Spinal cord (tissue), 10 donors: ENCODE measurements at places on chromosomes 7 and 10. TPM values are rescaled to one million over a fixed set of nuclear protein-coding genes. Genes with fewer than 3 reads are reported as not detected.

Gene PANK1
- 36.1 TPM for total RNA-seq

Gene NFE2L3
- total RNA-seq: 4.0 TPM

Gene ZNF853
- 12.9 TPM for total RNA-seq

- no peak for DNase-seq
Observed at GRCh38 chr10:116141855-116142254, 131.2 kb downstream of the GFRA1 start.

GRCh38 chr7:151863386-151864079 is 13.4 kb downstream of the PRKAG2 start:
- no peak for DNase-seq

GRCh38 chr7:43771573-43771972 is 13.1 kb downstream of the BLVRA start:
- DNase-seq: no peak

DNA sequence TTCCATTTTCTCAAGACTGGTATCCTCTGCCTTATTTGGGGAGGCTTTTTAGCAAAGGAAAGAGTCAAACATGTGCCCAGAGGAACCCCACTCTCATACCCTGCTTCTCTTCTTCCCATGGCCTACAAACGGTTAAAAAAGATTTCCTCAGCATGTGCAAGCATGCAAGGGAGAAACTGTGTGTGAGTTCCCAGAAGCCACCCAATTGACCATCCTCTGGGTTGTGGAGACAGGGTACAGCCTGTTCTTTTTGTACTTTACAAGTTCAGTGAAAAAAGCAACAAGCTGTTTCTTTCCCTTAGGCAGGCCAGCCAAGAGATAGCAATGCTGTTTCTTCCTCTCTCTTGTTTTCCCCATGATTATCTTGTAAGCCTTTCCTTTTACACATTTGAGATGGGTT is 68.8 kb upstream of the MTPN start:
- no peak for DNase-seq
